ENCODE measurements at places on chromosomes 5 and 9.

GRCh38 chr5:73365301-73365853, 83.2 kb downstream of the FOXD1 start:
- DNase-seq: no peak

- DNase-seq: no peak
Measured at GRCh38 chr9:102855641-102856040, 139.5 kb upstream of the CYLC2 start.

DNA sequence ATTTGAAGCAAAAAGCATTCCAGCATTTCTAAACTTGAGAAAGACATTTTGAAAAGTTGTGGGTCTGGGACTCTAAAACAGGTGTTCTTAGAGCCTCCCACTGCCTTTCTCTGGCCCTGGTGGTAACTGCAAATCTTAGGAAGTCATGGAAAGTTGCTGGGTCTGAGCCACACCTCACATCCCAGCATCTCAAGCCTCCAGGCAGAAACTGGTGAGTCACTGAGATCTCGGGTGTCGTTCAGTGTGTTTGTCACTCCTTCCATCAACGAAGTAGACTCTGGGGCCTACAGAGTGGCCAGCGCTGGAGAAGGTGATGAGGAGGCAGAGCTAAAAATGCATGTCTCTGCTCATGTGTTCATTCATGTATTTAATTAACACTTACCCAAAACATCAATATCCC, 59.6 kb upstream of the C5orf58 start:
- no peak for DNase-seq

- no peak for DNase-seq
Measured at GRCh38 chr5:61505281-61505680, 173.2 kb downstream of the ZSWIM6 start.

- DNase-seq: no peak
Measured at GRCh38 chr9:33138768-33139167, 28.4 kb downstream of the B4GALT1 start.

- no peak for DNase-seq
Measured at GRCh38 chr5:143494162-143494561, 90.7 kb upstream of the NR3C1 start.

DNA sequence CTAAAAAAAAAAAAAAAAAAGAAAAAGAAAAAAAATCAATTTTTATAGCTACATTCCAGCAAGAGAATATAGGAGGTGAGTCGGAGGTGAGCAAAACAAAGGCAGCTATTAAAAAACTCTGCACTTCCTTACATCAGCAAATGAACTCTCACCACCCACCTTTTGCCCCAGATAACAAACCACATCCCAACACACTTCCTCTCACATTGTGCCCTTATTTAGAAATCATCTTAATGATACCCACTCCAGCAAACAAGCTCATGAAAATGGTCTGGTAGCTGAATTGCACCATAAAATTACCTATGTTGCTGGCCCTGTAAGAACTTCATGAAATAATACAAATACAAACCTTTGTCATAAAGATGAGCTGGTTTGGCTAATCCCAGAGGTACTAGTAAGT, 82.9 kb downstream of the CEMIP2 start:
- no peak for DNase-seq

GRCh38 chr5:3612591-3613042, 17.0 kb downstream of the IRX1 start:
- no peak for DNase-seq

- DNase-seq: no peak
Measured at GRCh38 chr5:74355041-74355824, 285.3 kb downstream of the ENC1 start.

DNA sequence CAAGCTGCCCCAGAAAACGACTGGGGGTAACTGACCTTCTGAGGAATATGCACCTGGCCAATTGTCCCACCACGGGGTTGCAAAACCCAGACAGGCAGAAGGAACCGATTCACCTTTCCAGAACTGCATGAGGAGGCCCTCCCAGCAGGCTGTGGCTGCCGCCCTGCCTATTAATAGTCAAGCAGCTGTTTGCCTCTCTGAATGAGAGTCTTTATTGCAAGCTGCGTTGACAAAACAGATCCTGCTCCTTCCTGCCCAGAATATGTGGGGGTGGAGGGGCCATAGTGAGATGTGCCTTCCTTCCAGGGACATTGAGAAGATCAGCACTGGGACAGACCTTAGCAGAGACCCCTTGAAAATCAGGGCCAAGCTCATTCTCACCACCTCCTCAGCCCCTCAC, 18.3 kb upstream of the TCOF1 start:
- no peak for DNase-seq

GRCh38 chr5:68074633-68075032, 140.9 kb upstream of the PIK3R1 start:
- DNase-seq: peak; percentile 8

All from NCI-H524 (cell line).